CD4-positive, alpha-beta T cell (primary cell): ENCODE measurements at places on chromosomes 13 and 19.
A peak's percentile ranks its signal among the peaks of the same experiment; 100 is the strongest.

DNA sequence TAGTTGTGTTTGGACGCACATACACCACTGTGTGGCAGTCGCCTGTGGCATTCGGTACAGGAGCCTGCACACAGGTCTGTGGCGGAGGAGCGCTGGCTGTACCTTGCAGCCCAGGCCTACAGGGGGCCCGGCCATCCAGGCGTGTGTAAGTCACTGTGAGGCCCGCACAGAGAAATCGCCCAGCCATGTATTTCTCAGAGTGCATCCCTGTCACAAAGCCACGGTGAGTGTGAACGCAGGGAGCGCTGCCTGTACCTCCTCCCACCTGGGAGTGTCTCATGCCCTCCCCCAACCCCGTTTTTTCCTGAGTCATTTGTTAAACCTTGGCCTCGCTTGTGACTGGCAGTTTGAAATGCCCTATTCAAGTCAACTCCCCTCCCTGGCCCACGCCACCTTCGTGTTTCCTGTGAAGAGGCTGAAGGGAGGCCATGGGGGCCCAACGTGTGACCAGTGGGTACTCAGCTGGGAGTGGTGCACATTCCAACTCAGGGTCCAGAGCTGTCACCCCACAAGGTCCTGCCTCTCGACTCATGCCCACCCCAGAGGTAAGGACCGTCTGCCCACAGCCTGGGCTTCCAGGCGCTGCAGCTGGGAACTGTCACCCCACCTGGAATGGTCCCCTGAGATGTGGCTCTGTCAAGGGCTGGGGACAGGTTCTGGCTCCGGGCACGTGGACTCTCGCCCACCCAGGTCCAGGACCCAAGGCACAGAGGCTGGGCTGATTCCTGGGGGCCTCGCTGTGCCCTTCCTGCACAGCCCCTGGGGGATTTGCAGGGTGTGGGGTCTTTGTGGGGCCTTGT is 11.6 kb upstream of the RASA3 start:
- peak; percentile 77 for DNase-seq

GRCh38 chr19:1250437-1251260 is 2.3 kb downstream of the MIDN start:
- DNase-seq = peak; percentile 50

GRCh38 chr19:2867025-2867991 is at the start of gene ZNF556:
TSS of gene ZNF556 (plus strand) at chr19:2867335. CDS start at chr19:2867422, 87 bp downstream.
- DNase-seq = no peak

- DNase-seq = no peak
Observed at GRCh38 chr19:32878988-32879387, 9.4 kb upstream of the SLC7A9 start.

GRCh38 chr19:42961119-42961518 is 24.1 kb upstream of the PSG7 start:
- no peak for DNase-seq

GRCh38 chr19:18157465-18158063 is 4.6 kb downstream of the PIK3R2 start:
- DNase-seq = no peak

DNA sequence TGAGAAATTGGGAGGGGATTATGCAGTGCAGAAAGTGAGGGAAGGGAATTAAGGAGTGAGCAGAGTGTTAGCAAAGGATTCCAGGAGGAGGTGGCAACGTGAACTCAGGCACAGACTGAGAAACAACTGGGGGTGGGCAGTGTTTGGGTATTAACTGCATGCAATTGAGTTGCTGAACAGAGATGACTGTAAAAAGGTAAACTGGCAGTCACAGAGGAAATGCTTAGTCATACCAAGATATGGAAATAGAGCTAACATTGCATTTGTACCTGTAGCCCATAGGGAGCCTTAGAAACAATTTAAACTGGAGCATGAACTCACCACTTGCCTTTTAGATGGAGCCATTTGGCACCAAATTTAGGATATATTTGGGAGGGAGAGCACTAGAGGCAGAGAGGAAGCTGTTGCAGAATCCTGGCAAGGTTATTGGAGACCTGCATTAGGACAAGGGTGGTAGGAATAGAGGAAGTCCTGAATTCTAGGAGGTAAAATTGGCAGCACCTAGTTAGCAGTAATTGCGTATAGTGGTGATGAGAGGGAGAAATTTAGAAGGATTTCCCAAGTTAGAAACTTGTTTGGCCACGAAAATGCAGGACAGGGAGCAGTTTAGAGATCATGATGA is 100.6 kb upstream of the FRY start:
- DNase-seq = no peak

DNA sequence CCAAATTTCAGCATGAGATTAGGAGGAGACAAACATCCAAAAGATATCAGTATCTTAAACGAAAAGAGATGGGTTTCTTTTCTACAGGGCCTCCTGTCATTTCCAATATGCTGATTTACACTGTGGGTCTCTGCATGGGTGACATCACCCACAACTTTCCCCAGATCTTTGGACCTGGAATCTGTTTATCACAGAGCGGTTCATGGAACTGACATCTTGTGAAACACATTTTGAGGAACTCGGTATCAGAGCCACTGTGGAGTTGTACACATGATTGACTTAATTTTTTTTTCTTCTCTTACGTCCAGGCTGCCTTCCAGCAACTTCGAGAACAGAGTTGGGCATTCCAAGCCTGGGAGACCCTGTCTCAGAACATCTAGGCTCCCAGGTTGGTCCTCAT is 80.2 kb upstream of the SERP2 start:
- DNase-seq = no peak

- DNase-seq = no peak
Observed at GRCh38 chr13:41231786-41232185, 31.6 kb downstream of the MTRF1 start.

GRCh38 chr13:49567491-49567890 is 17.9 kb downstream of the RCBTB1 start:
- DNase-seq = no peak

DNA sequence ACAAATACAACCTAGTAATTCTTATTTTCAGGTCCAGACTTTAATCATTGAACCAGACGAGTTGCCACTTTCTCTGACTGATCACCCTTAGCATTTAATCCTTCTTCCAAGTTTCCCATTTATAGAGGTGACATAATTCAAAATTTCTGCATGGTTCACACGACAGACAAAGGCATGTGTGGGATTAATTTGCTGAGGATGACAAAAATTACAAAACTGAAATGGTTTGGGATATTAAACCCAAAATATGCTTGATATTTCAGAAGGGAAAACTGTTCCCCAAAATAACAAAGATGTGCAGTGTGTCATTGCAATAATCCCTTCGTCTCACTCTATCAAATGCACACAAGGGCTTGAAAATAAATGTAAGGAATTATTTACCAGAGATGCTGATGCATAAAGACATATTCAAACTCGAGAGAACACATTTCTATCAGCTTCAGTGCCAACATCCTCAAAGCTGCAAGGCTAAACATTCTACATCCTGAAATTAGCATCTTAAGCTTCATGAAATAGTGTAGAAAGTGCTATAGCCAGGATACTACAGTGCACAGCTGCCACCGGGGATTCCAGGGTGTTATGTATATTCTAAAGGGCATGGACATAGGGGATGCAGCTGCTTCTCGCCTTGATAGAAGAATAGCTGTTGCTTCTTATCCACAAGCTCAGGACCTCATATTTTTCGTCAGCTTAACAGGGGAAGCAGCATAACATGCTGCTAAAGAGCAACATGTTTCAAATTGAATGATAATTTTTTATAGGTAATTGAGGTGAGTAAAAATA is 198.7 kb upstream of the SLITRK1 start:
- no peak for DNase-seq

- peak; percentile 61 for DNase-seq
Observed at GRCh38 chr19:35879770-35880317, 11.5 kb downstream of the APLP1 start.

DNA sequence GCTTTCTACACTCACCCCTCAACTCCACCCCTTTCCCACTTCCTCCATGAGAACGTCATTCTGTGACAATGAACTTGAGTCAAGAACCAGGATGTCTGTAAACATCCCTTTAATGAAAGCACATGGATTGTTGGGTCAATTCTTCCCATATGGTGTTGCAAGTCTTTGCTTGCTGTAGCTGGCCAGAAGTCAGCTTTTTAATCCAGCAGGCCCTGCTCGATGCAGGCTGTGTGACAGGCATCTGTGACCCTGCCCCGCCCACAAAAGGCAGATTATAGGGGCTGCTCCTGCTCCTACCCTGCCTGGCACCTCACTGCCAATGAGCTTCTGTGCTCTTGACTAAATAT is 78.0 kb downstream of the STARD13 start:
- no peak for DNase-seq
